ENCODE measurements at places on chromosomes 7 and 10.

GRCh38 chr10:29585488-29585976, 49.2 kb downstream of the SVIL start:
- DNase-seq = no peak

DNA sequence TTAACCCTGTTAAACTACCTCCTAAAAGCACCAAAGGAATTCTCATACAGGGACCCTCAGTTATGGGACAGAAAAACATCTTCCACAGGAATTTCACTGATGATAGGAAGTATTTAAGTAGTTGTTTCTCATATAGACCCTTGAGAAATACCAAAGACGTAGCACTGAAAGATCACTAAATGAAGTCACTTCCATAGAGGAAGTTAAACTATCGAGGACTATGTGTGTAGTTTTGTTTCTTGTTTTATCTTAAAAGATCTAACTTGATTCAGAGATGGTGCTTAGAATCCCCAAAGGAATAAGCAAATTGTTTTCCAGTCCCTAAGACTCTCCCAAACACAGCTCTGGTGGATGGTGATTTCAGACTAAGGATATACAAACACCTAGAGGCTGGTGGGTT, 94.8 kb upstream of the AFAP1L2 start:
- no peak for DNase-seq

- DNase-seq = no peak
Observed at GRCh38 chr10:13765641-13766341, 179.0 kb downstream of the PRPF18 start.

DNA sequence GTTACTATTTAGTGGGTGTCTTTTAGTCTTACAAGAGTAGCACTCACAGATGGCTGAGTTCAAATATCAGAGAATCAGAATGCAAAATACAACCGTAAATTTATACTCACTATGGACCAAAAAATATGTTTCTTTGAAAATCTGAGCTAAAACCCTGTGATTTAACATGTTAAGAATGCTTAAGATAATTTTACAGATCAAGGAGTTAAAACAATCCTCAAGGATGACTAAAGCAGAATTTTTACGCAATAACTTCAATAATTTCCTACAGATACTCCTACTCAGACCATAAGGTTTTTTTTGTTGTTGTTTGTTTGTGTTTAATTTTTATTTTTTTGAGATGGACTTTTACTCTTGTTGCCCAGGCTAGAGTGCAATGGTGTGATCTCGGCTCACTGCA, 47.9 kb upstream of the CCDC6 start:
- DNase-seq = no peak

GRCh38 chr10:68302503-68302823, 29.4 kb upstream of the HNRNPH3 start:
- DNase-seq = no peak

DNA sequence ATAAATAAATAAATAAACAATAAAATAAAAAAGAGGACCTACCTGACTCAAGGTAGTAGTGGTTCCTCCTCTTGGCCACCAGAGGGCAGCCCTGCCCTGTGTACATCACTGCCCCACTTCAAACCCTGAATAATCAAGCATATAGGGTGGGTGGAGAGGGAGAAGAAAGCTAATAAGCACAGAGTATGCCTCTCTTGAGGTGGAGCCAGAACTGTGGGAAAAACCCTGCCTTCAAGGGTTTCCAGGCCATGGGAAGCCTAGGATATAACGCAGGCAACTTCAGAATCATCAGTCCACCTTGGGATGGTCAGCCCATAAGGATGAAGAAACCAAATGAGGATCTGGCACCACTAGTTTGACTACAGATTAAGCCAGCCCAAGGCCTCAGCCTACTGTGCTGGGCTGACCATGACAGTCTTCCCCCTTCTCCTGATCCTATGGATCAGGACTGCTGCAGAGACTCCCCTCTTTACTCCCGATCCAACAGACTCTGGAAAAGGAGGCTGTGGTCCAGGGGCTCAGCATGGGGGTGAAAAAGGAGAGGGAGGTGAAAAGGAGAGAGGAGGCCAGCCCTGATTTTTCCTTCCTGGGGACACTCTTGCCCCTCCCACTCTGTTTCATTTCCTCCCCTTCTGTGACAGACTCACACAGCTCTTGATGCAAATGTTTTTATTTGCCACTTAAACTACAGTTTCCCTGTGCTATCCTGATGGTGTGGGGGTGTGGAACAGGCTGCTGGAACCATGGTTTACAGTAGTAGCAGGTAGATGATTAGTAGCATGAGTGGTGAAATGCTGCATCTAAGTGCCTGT, 10.1 kb downstream of the AVPI1 start:
- peak; percentile 69 for DNase-seq

DNA sequence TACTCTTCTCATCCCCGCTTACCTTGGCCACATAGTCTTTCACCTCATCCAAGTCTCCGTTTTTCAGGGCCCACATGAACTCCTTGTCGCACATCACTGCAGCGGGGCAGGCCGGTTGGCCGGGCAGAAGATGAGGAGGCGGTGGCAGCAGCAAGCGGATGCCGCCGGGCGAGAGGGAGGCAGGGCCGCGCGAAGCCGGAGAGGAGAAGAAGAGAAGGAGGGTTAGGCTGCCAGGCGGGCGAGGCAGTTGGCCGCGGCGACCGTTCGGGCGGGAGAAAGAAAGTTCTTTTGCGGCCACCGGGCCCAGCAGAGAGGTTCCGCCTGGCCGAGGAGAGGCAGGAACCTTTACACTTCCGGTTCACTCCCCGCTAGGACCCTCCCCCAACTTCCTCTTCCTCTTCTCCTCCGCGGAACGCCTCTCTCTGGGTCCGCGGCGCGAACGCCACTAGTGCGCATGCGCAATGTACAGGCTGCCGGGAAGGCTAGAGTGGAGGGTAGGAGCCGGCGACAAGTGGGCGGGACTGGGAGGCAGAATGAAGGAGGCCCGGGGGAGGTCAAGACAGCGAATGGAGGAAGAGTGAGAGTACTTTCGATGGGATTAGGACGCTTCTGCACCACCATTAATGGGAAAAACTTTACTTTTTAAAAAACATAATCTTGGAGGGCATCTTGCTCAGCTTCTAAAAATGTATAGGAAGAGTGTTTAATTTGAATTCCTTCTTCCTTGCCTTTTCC, at the start of gene MTPN:
TSS of gene MTPN (minus strand) at position 353 of the 735 bp plus-strand sequence. CDS start at position 94, 259 bp downstream.
- DNase-seq = peak; percentile 97

DNA sequence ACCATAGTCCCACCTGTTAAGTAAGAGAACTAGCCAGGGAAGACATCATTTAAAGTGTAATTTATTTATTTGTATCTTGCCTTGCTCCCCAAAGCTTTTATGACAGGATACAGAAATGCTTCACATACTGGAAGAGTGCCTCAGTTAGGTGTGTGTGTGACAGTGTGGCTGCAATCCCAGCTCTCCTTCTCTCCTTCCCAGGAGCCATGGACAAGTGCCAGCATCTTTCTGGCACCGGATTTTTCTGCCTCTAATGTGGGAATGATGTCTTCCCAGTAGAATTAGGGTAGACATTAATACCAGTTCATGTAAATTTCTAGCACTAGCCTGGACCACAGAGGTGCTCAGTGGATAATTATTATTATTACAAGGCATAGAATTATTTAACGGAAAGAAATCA, 30.3 kb upstream of the ATXN7L1 start:
- DNase-seq = no peak

GRCh38 chr10:131946880-131947279, 34.8 kb downstream of the BNIP3 start:
- DNase-seq = no peak

DNA sequence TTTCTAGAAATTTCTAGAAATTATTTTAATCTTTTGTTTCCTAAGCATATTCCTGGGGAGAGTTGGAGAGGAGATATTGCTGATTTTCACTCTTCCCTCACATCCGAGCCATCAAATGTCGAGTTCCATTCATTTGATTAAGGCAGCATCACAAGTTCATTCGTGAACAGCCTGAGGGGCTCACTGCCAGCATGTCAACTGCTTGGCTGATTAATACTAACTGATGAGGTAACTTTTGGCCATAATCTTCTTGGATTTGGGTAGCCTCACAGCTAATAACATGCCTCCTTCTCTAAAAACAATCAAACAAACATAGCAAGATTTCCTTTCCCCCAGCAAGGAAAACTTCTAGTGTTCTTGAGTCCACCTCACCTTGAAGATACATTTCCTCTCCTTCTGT, 87.1 kb upstream of the AFAP1L2 start:
- no peak for DNase-seq

DNA sequence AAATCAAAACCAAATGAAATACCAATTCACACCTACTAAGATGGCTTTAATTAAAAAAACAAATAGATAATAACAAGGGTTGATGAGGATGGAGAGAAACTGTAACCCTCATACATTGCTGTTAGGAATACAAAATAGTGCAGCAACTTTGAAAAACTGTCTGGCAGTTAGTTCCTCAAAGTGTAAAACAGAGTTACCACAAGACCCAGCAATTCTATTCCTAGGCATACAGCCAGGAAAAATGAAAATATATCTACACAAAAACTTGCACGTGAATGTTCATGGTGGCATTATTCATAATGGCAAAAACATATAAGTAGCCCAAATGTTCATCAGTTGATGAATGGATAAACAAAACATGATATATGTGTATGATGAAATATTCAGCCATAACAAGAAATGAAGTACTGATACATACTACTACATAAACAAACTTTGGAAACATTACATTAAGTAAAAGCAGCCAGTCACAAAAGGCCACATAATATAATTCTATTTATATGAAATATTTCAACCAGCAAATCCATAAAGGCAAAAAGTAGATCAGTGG, 83.5 kb downstream of the BRAF start:
- DNase-seq = peak; percentile 6

- DNase-seq = no peak
Observed at GRCh38 chr10:4154191-4154715, 369.2 kb upstream of the KLF6 start.

DNA sequence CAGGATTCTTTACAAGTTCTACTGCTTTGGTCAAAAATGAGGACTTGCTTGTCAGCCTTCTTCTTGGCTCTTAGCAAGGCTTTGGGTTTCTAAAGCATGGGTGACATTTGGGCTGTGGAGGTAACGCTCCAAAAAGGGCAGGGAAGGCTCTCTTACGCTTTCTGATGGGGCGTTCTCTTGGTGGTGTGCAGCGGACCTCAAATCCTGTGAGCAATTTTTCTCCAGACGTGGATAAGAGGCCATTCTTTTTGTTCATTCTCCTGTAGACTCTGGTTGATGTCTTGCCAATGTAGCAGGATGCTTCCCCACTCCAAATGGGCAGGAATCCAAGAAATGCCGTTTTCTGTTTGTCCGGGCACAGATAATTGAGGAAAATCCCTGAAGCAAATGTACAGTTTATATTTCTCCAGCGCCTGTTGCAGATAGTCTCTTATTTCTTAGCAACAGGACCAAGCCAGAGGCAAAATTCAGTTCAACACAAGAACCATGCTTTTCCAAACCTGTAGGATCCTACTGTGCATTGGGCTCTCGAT, 138.4 kb upstream of the NFE2L3 start:
- DNase-seq = no peak

GRCh38 chr7:151381348-151382078, 28.3 kb downstream of the WDR86 start:
- DNase-seq = no peak

GRCh38 chr7:51666266-51666665, 349.7 kb upstream of the COBL start:
- no peak for DNase-seq

- peak; percentile 63 for DNase-seq
Observed at GRCh38 chr10:71338728-71339495, 19.9 kb downstream of the SLC29A3 start.

DNA sequence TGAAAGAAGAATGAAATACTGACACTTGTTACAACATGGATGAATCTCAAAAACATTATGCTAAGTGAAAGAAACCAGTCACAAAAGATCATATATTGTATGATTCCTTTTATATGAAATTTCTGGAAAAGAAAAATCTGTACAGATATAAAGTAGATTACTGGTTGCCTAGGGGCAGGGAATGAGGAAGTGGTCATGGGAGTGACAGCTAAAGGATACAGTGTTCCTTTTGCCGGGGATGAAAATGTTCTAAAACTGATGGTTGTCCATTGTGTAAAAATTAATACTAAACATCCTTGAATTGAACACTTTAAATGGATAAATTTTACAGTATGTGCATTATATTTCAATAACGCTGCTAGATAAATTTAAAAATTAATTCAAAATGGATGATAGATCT, 25.1 kb downstream of the ALOX5 start:
- DNase-seq = no peak

GRCh38 chr10:89861584-89862301, 160.4 kb downstream of the KIF20B start:
- no peak for DNase-seq

DNA sequence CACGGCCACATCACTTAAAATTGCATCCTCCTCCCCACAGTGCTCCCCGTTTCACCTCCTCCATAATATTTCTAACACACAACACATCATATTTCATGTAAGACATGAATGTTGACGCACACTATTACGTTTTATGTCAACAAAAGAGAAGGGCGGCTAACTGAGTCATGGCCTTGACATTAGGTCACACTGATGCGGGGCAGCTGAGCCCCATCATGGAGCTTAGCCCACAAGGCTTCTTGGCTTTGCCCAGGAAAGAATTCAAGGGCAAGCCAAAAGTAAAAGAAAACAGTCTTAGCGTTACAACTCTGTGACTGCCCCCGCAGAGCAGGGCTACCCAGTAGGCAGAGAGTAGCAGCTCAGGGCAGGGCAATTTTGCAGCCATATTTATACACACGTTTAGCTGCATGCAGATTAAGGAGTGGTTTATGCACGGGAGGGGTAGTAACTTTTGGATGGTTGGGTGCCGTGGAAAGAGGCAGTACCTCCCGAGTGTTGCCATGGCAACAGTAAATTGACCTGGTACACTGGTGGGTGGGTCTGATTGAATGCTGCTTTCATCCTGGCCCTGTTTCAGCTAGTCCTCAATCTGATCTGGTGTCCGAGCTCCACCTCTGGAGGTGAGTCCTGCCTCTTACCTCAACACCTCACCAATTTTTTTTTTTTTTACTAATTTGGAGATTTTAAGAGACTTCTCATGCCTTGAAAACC, 156.2 kb upstream of the FRMD4A start:
- DNase-seq = no peak

DNA sequence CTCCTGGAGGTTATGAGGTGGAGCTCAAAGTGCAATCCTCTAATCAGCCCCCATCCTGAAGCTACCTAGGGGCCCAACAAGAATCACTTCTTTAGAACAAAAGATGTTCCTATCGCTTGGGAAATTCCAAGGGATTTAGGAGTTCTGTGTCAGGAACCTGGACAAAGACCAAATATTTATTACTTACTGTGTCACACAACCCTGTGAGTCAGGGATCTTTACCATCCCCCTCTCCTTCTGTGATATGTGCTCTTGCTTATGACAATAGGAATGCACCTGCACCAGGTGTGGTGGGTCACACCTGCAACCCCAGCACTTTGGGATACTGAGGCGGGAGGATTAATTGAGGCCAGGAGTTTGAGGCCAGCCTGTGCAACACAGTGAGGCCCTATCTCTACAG, 485.8 kb downstream of the PLXDC2 start:
- no peak for DNase-seq

- DNase-seq = no peak
Observed at GRCh38 chr10:127458829-127459228, 90.3 kb upstream of the NPS start.
